Mammary epithelial cell (primary cell): ENCODE measurements at places on chromosomes 2 and 18. TPM values are rescaled to one million over a fixed set of nuclear protein-coding genes. Genes with fewer than 3 reads are reported as not detected.

DNA sequence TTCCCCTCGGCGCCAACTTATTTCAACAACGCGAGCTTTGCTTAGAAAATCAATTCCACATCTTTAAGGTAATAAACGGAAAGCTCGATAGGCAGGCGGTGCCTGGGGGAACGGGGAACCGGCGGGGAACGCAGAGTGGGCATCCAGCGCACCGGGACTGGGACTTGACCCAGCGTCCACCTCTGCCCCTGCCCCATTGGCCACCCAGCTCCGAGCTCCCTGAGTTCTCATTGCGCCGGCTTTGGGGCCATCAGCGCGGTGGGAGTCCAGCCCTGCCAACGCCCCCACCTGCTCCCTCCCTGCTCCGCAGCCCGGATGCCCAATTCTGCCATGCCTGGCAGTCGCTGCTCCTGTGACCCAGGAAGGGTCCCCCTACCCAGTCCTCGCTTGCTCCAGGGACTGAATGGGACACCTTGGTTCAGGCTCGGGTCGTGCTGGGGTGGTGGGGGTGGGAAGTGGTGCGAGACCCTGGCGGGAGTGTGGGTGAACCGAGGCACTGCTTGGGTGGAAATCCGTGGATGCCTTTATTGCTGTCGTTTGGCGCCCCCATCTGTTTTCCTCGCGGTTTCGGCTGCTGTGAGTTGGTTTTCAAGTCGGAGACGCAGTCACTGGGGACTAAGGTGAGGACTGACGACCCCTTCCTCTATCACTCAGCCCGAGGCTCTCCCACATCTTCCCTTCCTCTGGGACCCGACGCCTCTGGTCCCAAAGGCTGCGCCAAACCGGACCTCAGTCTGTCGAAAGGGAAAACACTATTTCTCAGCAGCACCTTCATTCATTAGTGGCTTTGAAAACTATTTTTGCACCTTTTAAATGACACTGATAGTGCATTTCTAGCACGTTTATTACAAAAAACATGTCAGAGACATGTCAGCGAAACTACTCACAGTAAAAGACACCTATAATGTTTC lies 2.4 kb upstream of the EVX2 start:
- no peak for DNase-seq

DNA sequence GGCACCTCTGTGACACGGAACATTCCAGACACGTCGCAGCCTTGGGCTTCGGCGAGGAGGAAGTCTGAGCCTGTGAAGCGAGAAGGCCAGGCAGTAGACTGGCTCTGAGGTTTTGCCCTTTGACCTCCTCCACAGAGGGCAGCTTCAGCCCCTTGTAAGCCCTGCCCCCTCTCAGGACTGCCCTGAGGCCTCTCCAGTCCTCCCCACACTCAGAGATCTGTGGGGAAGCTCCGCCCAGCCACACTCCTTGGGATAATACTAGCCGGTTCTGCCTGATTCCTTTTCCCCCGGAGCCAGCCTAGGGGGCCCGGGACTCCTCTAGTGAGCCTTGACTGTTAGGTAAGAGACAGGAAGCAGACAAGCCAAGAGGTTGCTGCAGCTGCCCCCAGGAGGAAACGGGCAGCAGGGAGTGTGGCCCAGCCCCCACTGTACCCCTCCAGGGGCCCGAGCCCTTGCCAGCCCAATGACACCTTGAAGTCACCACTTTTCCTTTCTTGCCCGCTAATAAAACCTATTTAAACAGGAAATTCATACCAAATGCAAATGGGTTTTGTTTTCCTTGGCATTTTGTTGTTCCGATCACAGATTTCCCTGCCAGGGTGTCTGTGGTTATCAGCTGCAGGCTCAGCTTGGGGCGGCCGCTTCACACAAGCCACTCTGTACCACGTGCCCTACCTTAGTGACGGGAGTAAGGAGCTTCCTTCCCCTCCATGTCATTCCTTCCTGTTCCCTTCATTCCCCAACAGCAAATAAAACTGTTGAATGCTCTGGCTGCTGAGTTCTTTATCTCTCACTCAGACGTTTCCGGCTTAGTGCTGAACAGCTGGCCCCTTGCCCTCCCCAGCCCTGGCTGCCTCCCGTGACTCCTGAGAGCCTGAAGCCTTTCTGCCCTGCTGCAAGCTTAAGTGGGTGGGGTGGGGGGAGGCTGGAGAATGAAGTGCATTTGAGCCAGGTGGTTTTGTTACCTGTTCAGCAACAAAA lies 124.7 kb downstream of the CABLES1 start:
- peak; percentile 46 for DNase-seq

GRCh38 chr2:3648652-3649177 lies 9.3 kb upstream of the ALLC start:
- no peak for DNase-seq

The AGXT gene
- total RNA-seq: not detected in 2 replicates

The DNAH6 gene
- 0.50 TPM for total RNA-seq

The CNDP1 gene
- total RNA-seq: under 0.01 TPM

The LRATD1 gene
- total RNA-seq: 6.8 and 8.2 TPM in 2 replicates
